ENCODE measurements at places on chromosomes 16 and 17. TPM values are rescaled to one million over a fixed set of nuclear protein-coding genes. Genes with fewer than 3 reads are reported as not detected.

AMDHD2 gene
- 50.9 TPM for total RNA-seq

TMC7 gene
- 3.9 TPM for total RNA-seq

SOST gene
- total RNA-seq = not detected

GRCh38 chr17:81238490-81238814, 403 bp downstream of the TEPSIN start:
- peak overlapping the region; percentile 81 for H3K4me3 ChIP-seq
- DNase-seq = no peak
- H3K27me3 ChIP-seq = peaks cover 2% of the 10 kb centered on the region
- H3K4me1 ChIP-seq = peaks cover 26% of the 10 kb centered on the region
- H3K27ac ChIP-seq = no peak overlapping the region
- no peaks in the 10 kb centered on the region for H3K36me3 ChIP-seq

GRCh38 chr16:51155199-51155607, 4.1 kb upstream of the SALL1 start:
- H3K27ac ChIP-seq = peak overlapping the region; percentile 95
- H3K36me3 ChIP-seq = peaks cover 2% of the 10 kb centered on the region
- H3K4me3 ChIP-seq = peak overlapping the region; percentile 87
- H3K4me1 ChIP-seq = peaks cover 52% of the 10 kb centered on the region
- peaks cover 70% of the 10 kb centered on the region for H3K27me3 ChIP-seq
- peak; percentile 20 for DNase-seq

DNA sequence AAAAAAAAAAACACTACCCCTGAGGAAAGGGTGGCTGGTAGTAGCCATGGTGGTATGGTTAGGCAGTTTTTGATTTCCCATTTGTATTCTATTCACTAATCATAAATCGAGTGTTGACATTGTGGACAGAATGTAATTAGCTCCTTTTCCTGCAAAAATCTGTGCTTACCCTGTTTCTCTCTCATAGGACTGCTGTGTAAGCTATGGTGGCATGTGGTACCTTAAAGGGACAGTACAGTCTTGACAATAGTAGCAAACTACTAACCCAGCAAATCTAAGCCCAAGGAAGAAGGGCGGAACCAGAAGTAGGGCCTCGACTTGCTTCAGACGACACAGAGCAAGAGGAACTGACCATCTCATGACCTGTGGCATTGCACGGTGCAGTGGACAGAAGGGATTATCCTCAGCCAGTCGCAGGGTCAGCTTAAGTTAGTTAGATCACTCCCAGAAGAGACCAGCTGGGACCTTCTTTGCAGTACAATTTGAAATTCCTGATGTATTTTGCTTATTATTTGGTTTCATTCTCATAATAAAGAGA, 36.3 kb downstream of the POLR3E start:
- H3K27me3 ChIP-seq = no peaks in the 10 kb centered on the region
- peaks cover 68% of the 10 kb centered on the region for H3K36me3 ChIP-seq
- no peak overlapping the region for H3K27ac ChIP-seq
- H3K4me3 ChIP-seq = no peak overlapping the region
